Brain microvascular endothelial cell (primary cell): ENCODE measurements at places on chromosomes 4 and X.

DNA sequence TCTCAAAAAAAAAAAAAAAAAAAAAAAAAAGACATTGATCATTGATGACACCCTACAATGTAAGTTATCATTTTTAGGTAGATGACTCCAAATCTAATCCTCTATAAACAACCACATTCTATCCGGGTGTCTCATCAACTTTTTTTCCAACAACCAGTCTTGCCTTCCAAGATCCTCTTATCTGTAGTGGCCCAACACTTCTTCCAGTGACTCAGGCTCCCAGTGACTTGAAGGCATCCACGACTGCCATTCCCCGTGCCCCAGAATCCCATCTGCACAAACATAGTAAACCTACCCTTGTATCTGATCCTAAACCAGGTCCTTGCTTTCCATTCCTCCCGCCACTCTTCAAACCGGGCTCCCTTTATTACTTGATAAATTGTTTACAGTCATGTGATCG lies 15.6 kb upstream of the TSPAN5 start:
- DNase-seq = no peak

DNA sequence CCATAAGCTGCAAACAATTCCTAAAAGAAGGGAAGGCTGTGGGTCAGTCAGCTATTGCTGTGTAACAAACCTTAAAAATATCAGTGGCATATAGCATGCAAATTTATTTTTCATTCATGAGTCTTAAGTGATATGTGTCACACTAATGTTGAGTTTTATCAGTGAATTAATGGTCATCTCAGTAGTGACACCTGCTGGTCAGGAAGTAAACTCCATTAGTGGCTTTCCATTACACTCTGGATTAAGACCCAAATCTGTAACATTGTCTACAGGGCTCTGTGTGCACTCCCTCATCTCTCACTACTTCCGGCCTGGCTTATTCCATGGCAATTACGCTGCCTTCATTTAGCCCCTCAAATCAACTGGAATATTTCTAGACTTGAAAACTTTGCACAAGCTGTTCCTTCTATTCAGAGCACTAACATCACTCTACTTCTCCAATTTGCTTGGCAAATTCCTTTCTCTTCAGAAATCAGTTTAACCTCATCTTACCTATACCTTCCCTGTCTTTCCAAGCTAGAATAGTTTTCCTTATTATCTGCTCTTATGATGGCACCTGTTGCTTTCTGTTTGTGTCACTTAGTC lies 217.3 kb upstream of the TAPT1 start:
- DNase-seq = peak; percentile 39

GRCh38 chrX:26851981-26852380 lies 611.2 kb downstream of the PPP4R3C start:
- DNase-seq = peak; percentile 23

GRCh38 chr4:2352171-2352570 lies 66.3 kb downstream of the ZFYVE28 start:
- no peak for DNase-seq

- DNase-seq = peak; percentile 48
Observed at GRCh38 chrX:51461053-51462044, 35.0 kb downstream of the NUDT11 start.

- DNase-seq = no peak
Observed at GRCh38 chr4:164357957-164358356, 396.0 kb upstream of the SMIM31 start.

GRCh38 chr4:182113779-182114178 lies 129.4 kb upstream of the TENM3 start:
- DNase-seq = no peak

GRCh38 chr4:13640149-13640940 lies 12.8 kb upstream of the BOD1L1 start:
- peak; percentile 49 for DNase-seq

DNA sequence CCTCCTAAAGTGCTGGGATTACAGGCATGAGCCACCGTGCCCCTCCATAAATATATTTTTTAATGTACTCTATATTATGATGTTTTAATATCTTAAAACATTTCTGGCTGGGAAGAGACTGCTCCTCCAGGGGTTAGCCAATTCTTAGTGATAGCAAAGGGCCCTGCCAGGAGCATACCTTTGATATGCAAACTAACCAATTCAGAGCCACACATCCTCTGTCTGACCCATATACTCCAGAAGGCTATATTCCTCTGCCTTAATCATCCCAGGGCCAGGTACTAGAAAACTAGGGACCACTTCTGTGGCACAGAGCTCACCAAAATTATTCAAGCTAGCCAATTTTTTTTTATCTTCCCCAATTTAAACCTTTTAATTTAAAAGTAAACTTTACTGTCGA lies 43.6 kb upstream of the BEX4 start:
- no peak for DNase-seq

DNA sequence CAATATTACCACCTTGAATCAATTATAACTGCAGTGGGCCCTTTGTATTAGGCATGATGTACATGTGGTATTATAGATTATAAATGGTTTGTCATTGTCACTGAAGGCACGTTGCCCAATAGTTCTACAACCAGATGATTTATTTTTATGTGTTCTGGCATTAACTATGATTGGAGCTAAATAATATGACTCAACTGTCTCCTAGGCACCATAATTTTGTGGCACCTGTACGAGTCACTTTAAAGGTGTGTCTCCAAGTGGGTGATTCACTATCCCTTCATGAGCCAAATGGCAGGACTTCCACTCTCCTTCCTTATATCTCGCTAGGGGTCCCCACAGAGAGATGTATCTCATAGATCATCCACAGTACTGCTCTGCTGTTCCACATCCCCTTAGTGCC lies 6.1 kb upstream of the SMPX start:
- DNase-seq = no peak

DNA sequence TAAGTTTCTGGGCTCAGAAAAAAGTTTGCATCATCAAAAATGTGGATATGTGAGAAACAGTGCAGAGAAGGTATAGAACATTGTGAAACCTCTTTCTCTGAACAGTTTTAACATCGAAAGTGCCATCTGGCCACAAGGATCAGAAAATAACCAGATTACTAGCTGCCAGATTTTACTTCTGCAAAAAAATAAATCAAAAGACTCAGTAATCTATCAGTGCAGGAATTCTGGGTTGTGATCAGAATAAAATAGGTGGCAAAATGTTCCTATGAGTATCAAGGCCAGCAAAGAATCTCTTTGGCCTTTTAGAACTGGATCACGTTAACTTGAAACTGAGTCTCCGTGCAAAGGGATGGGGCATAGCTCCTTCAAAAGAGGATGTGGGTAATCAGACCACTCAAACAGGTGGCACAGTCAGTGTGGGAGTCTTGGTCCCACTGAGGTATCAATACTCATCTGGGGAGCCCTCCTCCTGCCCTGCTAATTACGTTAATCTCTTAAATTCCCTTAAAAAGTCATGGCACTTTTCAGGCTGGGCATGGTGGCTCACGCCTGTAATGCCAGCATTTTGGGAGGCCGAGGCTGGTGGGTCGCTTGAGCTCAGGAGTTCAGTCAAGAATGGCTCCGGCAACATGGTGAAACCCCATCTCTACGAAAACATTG lies 26.7 kb upstream of the RBM47 start:
- DNase-seq = no peak

- DNase-seq = no peak
Observed at GRCh38 chr4:110798687-110799086, 175.8 kb upstream of the PITX2 start.

- peak; percentile 26 for DNase-seq
Observed at GRCh38 chrX:40245488-40246071, 147.8 kb upstream of the BCOR start.

DNA sequence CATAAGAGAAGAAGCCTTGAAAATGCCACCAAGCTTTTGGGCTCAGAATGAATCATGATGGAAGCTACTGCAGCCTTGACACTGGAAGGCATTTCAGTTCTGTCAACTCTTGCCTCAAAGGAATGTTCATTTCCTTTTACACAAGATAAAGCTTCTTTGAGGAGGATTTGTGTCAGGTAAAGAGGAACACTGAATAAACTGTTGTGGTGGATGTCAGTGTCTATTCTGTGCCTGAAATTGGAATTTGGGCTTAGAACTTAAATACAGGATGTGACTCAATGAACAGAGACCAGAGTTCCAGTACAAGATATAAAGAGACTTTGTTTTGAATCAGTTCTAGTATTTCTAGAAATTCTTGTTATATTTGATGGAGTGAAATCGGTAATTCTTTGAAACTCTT lies 313.2 kb downstream of the PACRGL start:
- no peak for DNase-seq

DNA sequence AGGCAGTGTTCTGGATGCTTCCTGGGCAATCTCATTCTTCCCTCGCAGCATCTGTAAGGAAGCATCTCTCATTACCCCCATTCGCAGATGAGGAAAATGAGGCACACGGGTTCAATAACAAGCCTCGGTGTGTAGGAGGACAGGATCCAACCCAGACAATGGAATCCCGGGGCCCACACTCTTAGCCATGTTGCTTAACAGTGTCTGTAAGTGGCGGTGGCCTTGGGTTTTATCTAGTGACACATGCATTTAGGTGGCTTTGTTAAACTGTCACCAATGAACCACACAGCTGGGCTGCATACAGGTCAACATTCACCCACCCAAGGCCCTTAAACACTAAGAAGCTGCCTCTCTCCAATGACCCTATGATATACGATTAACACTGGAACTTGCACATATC lies 22.6 kb downstream of the RELL1 start:
- no peak for DNase-seq

- DNase-seq = peak; percentile 57
Observed at GRCh38 chr4:108010167-108010566, 20.5 kb downstream of the HADH start.

DNA sequence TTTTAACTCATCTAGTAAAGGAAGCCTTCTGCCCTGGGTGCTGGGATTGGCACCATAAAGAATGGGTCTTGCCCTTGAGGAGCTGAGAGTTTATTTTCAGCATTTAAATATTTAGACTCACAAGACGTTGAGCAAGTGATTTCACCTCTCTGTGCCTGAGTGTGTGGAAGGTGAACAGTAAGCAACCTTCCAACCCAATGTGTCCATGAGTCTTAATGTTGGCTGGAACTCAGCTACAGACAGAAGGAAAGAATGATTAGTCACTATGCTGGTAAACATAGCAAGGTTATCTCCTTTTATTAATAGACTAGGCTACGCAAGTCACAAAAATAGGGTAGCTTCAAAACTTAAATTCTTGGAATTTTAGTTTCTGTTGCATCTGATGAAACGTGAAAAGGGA lies 277.4 kb upstream of the GATB start:
- DNase-seq = peak; percentile 21

DNA sequence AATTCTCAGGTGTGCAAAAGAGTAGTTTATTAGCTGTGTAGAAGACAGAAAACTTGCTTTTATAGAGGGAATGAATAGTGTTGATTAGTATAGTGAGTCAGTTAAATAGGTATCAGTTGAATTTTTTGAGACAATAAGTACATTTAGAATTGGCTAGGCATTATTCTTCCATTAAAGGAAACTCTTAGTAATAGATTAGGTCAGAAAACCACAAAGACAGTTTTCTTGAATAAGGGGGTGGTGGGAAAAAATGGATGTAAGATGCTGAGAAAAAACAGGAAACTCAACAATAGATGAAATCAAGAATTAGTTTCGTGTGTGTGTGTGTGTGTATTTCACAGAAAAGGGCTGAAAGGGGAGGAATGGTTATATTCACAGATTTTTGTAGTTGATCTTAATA lies 16.8 kb downstream of the CD38 start:
- DNase-seq = no peak

DNA sequence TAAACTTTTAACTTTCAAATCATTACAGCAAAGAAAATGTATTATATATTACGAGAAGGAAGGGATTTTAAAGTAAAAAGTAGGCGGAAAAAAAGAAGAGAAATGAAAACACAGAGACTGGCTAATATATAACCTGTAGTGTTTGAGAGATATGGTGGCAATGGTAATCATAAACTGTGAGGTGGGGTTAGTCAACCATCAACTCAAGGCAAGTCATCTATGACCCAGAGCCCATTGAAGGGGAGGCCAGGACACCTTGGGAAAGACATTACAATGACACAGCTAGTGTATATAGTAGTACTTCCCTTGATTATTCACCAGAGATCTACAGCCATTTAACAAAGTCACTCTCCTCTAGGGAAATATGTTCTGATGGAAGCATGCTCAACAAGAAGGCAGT lies 423.9 kb upstream of the PITX2 start:
- DNase-seq = no peak

GRCh38 chr4:122163301-122163700 lies 11.2 kb downstream of the BLTP1 start:
- DNase-seq = no peak

- DNase-seq = no peak
Observed at GRCh38 chr4:80005863-80006262, 67.2 kb downstream of the ANTXR2 start.

GRCh38 chr4:137861682-137862081 lies 329.4 kb upstream of the PCDH18 start:
- DNase-seq = no peak

DNA sequence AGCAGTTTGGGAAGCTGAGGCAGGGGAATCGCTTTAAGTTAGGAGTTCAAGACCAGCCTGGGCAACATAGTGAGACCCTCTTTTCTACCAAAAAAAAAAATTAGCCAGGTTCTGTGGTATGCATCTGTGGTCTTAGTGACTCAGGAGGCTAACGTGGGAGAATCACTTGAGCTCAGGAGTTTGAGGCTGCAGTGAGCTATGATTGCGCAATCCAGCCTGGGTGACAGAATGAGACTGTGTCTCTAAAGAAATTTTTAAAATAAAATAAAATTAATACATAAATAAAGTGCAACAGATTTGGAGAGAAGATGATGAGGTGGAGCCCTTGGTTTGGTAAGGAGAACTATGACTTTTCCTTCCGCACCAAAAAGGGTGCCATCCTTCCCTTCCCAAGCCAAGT lies 436.9 kb downstream of the NLGN4X start:
- DNase-seq = no peak

- DNase-seq = no peak
Observed at GRCh38 chr4:127425202-127425845, 207.4 kb upstream of the INTU start.

DNA sequence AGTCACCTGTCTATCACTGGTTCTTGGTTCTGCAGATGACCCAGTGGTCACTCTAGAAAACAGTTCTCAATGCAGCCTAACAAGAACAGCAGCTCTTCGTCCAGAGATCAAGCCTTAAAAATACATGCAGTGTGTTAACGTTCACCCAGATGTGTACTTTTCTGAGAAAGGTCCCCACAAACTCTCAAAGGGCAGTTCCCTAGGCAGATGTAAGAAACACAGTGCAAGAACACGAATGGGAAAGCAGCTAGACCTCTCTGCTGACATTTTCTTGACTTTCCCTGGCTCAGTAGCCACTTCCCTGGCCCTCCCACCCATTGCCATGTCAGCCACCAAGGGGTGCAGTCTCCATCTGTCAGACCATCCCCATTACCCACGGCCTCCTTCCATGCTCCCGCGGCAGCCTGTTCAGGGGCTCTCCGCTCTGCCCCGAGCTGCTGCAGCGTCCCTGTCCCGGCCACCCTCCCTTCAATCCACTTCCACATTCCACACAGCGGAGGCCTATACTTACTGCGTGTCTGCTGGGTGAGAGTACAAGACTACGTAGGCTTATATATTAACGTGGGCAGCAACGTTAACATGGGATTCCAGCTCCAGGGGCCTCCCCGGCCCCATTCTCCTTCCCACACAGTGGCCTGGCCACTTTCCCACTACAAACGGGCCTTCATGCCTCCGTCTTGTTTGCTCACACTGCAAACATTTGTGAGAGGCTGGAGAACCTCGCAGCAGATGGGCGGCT lies 34.3 kb downstream of the IRF2 start:
- peak; percentile 87 for DNase-seq

GRCh38 chr4:39169426-39169825 lies 12.9 kb upstream of the WDR19 start:
- peak; percentile 24 for DNase-seq

GRCh38 chr4:73446336-73446938 lies 10.4 kb downstream of the AFP start:
- peak; percentile 57 for DNase-seq
